Stromal cell of bone marrow (primary cell): ENCODE measurements at places on chromosomes 5 and 9.

- DNase-seq, result no peak
Observed at GRCh38 chr9:93684161-93684765, 107.9 kb downstream of the PHF2 start.

DNA sequence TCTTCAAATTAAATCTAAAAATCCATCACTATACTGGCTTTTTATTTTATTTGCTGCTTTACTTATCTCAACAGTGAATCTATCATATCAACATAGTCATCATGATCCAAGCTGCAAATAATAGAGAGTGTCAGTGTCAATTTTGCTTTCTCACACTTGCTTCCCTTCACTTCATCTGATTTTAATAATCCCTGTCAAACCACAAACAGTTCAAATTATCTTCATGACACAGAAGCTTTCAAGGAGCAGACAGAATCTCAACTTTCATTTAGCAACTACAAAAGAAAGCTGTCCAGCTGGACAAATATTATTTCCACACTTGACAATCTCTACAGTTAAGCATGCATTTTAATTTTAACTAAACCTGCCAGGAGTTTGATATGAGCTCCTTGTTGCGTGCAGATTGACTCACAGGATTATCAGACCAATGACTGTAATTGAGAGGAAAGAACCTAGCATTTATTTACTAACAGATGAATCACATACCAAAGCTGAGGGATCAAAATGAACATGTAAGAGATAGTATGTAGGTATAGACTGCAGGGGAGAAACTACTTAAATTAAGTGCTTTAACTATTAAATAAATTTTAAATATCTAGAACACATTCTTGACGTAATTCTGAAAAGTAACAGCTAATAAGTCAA, 56.0 kb downstream of the KIAA0825 start:
- DNase-seq, result no peak

GRCh38 chr9:14924230-14925219, 14.3 kb upstream of the FREM1 start:
- DNase-seq, result peak; percentile 54

DNA sequence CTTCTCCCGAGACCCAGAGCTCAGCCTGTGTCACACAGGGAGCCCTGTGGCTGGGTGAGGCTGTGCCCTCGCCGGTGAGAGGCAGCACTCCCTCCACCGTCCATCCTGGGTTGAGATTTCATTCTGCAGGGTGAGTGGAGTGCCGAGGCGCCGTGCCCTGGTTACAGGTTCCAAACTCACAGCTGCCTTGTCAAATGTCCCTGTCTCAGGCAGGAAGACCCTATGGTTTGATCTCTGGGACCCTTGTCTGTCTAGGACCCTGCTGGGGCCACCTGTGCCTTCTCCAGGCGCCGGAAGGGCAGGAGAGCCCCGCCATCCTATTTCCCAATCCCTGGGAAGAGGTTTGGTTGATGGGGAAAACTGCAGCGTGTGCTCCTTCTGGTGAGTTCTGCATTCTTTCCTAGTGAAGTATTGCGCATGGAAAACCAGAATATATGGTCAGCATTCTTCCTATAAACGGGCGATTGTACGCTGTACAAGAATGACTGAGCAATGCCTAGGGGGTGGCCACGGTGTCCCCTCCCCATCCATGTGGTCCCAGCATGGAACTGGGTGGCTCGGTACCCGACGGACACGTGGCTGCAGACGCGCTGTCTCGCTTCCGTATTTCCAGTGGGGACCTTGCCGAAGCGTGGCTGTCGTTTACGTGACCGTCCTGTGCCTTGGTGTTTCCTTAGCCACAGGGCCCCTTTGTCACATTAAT, 95.9 kb upstream of the COL5A1 start:
- peak; percentile 65 for DNase-seq

- DNase-seq, result no peak
Observed at GRCh38 chr5:138832218-138832617, 42.9 kb downstream of the LRRTM2 start.

DNA sequence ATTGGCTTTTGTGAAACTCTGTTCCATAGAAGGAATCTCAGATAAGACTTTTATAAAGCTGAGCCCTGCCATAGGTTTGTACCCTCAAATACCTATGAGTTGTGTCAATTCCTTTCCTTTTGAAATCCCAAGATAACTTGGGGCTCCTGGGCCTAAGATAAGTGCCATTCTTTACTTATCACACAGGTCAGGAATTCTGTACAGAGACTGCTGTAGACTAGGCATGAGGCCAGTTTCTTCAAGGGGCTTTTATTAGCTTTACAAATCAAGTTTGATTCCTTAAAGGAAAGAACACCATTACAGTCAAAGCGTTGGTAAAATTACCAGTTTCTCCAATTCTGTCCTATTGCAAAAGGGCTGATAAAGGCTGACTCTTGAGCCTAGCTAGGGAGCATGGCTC, 39.2 kb downstream of the SHC3 start:
- no peak for DNase-seq

- DNase-seq, result no peak
Observed at GRCh38 chr9:133771486-133772482, 33.6 kb upstream of the SARDH start.

GRCh38 chr9:77507212-77507961, 140.7 kb downstream of the GNA14 start:
- peak; percentile 27 for DNase-seq

GRCh38 chr5:171205375-171205774, 103.7 kb upstream of the TLX3 start:
- DNase-seq, result no peak
